Activated CD8-positive, alpha-beta T cell treated with anti-CD3 and anti-CD28 coated beads, Interleukin-2, amount 10 ng/mL, durations not matched to agents 7 days and 5 days (primary cell): ENCODE measurements at places on chromosomes 1 and 21.

GRCh38 chr1:7777591-7777990 lies 6.5 kb downstream of the VAMP3 start:
- peaks cover 45% of the 10 kb centered on the region for H3K36me3 ChIP-seq
- H3K27me3 ChIP-seq, result no peaks in the 10 kb centered on the region
- H3K4me3 ChIP-seq, result no peak overlapping the region
- no peak overlapping the region for H3K27ac ChIP-seq

- H3K36me3 ChIP-seq, result no peaks in the 10 kb centered on the region
- peak overlapping the region; percentile 92 for H3K27ac ChIP-seq
- DNase-seq, result peak; percentile 64
- peaks cover 15% of the 10 kb centered on the region for H3K27me3 ChIP-seq
These were observed 41.8 kb upstream of the ATF3 start for GRCh38 chr1:212566522-212567479.

DNA sequence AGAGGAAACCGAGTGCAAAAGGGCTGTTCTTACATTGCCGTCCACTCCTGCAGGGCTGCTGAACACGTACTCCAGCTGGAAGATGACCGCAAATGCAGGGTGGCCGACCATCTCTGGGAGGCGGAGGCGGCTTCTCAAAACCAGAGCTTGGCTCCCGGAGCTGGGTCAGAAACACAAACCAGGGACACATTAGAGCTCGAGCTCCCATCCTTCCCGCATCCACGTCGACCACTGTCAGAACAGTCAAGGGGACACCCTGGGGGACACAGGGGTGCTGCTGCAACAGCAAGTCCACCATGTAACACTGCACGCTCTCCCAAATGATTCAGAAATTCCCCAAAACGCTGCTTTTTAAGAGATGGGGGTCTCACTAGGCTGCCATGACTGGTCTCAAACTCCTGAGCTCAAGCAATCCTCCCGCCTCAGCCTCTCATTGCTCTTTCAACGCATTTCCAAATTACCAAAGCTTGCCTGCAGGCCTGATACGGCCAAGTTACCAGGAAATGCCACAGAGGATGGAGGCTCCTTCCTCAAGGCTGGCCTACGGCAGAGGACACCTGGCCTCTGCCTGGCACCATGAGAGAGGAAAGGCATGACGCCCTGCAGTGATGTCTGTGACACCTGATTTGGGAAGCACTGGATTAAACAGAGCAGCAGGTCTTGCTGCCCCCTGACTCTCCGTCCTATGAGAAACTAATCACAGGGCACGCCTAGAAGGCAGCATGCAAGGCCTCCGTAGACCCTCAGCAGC lies 45.0 kb downstream of the NPHP4 start:
- H3K27ac ChIP-seq, result no peak overlapping the region
- H3K27me3 ChIP-seq, result no peaks in the 10 kb centered on the region
- no peak for DNase-seq
- H3K4me1 ChIP-seq, result no peaks in the 10 kb centered on the region

GRCh38 chr1:206770531-206771337 lies at the start of gene IL19:
IL19 (plus strand) TSS chr1:206770773; CDS start chr1:206836663, 65,890 bp downstream.
- DNase-seq, result no peak
- peak within 1 kb of the TSS; percentile 53 for H3K27ac ChIP-seq

GRCh38 chr1:65793359-65793732 lies 651 bp downstream of the PDE4B start:
- no peak for DNase-seq
- H3K36me3 ChIP-seq, result no peaks in the 10 kb centered on the region
- H3K4me1 ChIP-seq, result peaks cover 8% of the 10 kb centered on the region
- peaks cover 52% of the 10 kb centered on the region for H3K27me3 ChIP-seq
- H3K27ac ChIP-seq, result no peak overlapping the region
- peak overlapping the region; percentile 21 for H3K4me3 ChIP-seq

GRCh38 chr1:215201283-215201682 lies 118.7 kb downstream of the KCNK2 start:
- no peak overlapping the region for H3K4me3 ChIP-seq
- DNase-seq, result no peak
- H3K4me1 ChIP-seq, result no peaks in the 10 kb centered on the region
- H3K36me3 ChIP-seq, result no peaks in the 10 kb centered on the region
- H3K27me3 ChIP-seq, result no peaks in the 10 kb centered on the region
- no peak overlapping the region for H3K27ac ChIP-seq

DNA sequence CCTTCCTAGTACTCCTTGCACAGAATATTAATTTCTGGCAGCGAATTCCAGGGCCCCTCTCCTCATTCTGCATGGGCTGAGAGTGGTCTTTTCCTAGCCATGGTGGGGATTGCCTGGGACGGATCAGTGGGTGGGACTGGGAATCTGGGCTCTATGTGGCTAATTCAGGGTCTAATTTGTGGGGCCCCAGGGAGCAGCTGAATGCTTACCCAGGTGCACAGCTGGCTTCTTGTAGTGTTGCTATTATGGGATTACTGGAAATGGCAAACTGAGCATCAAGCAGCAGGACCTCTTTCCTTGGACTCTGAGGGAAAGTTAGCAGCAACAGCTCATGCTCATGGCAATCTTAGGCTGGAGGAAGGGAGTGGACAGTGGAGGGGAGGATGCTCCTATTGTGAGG lies 187.1 kb upstream of the CACNA1E start:
- no peak overlapping the region for H3K27ac ChIP-seq
- no peak for DNase-seq
- H3K4me1 ChIP-seq, result no peaks in the 10 kb centered on the region
- no peak overlapping the region for H3K4me3 ChIP-seq

DNA sequence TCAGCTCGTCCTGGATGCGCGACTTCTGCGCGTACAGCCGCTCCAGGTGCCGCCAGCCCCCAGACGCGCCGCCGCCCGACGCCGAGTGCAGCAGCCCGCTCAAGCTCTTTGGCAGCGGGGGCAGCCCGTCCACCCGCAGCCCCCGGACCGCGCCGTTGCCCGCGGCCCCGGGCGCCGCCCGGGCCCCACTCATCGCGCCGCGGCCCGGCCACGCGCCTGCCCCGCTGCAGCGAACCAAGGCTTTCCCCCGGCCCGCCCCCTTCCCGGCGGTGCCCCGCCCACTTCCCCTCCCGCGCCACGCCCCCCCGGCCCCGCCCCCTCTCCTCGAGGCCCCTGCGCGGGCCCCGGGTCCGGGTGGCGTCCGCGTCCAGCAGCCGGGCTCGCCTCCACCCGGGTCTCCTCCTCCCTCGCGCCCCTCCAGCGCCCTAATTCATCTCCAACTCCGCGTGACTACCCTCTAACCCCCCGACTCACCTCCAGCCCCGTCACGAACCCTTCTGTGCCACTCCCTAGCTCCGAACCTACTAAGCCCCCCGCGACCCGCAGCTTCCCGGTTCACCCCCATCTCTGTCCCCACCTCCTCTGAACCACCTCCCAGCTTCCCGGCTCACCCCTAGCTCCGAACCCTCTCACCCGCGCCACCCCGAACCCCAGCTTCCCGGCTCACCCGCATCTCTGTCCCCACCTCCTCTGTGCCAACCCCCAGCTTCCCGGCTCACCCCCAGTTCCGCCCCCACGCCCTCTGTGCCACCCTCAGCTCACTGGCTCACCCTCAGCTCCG lies at the start of gene FAM89A:
Gene FAM89A (minus strand): TSS at position 236 of the 781 bp plus-strand sequence. CDS start 43 bp downstream, at position 193.
- peaks cover 23% of the 10 kb centered on the region for H3K27me3 ChIP-seq
- H3K4me3 ChIP-seq, result peak within 1 kb of the TSS; percentile 71
- no peak within 1 kb of the TSS for H3K27ac ChIP-seq
- peak; percentile 75 for DNase-seq
- peaks cover 26% of the 10 kb centered on the region for H3K4me1 ChIP-seq

DNA sequence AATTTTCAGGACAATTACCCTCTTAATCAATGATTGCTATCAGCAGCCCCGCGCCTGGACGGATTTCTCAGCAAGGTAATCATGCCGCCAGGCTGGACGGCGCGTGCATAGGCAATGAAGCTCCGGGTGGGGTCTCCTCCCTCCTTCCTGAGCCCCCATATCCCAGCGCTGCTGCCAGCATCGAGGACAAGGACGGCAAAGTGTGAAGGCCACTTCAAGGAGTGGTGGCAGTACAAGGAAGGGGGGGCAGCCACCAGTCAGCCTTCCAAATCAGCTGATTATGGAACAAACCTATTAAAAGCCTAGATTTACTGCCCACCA lies 51.1 kb downstream of the DMAP1 start:
- no peaks in the 10 kb centered on the region for H3K27me3 ChIP-seq
- H3K27ac ChIP-seq, result no peak overlapping the region
- H3K4me1 ChIP-seq, result peaks cover 12% of the 10 kb centered on the region
- H3K36me3 ChIP-seq, result no peaks in the 10 kb centered on the region

GRCh38 chr1:29256979-29257804 lies 20.9 kb downstream of the PTPRU start:
- H3K27ac ChIP-seq, result no peak overlapping the region
- peaks cover 6% of the 10 kb centered on the region for H3K4me1 ChIP-seq
- H3K4me3 ChIP-seq, result no peak overlapping the region
- H3K36me3 ChIP-seq, result no peaks in the 10 kb centered on the region
- H3K27me3 ChIP-seq, result peaks cover 37% of the 10 kb centered on the region

DNA sequence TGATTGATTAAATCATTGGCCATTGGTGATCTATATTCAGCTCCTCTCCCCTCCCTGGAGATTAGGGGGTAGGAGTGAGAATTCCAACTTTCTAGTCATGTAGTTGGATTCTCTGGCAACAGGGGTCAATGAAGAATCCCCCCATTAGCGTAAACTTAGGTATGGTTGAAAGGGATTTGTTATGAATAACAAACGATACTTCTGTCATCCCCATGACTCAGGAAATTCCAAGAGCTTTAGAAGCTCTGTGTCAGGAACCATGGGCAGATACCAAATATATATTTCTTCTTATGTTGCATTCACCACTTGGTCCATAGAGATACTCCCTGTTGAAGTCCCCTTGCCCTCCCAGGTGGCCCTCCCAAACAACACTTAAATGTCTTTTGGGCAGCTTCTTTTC lies 124.5 kb downstream of the DNM3 start:
- no peaks in the 10 kb centered on the region for H3K36me3 ChIP-seq
- H3K27ac ChIP-seq, result no peak overlapping the region

- no peaks in the 10 kb centered on the region for H3K36me3 ChIP-seq
- DNase-seq, result no peak
- H3K4me3 ChIP-seq, result no peak overlapping the region
- H3K27ac ChIP-seq, result no peak overlapping the region
These were observed 79.4 kb downstream of the TNR start for GRCh38 chr1:175663991-175664390.

DNA sequence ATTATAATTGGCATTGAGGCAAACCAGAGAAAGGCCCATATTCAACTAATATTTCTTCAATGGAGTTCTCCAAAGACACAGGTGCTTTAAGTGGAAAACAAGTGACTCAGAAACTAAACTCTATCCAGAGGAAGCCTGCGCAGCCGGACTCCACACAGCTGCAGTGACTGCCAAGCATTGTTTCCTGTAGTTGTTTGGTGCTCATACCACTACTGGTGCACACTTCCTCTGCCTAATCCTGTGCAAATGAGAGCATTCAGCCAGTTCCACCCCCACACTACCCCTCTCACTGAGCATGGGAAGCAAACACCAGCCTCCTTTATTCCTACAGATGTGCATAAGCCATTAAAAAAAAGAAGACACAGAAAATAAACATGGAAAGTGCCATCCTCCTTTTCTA lies 102.9 kb downstream of the VAV3 start:
- H3K4me1 ChIP-seq, result peaks cover 28% of the 10 kb centered on the region
- H3K36me3 ChIP-seq, result peaks cover 18% of the 10 kb centered on the region
- peak overlapping the region; percentile 23 for H3K27ac ChIP-seq
- DNase-seq, result no peak

DNA sequence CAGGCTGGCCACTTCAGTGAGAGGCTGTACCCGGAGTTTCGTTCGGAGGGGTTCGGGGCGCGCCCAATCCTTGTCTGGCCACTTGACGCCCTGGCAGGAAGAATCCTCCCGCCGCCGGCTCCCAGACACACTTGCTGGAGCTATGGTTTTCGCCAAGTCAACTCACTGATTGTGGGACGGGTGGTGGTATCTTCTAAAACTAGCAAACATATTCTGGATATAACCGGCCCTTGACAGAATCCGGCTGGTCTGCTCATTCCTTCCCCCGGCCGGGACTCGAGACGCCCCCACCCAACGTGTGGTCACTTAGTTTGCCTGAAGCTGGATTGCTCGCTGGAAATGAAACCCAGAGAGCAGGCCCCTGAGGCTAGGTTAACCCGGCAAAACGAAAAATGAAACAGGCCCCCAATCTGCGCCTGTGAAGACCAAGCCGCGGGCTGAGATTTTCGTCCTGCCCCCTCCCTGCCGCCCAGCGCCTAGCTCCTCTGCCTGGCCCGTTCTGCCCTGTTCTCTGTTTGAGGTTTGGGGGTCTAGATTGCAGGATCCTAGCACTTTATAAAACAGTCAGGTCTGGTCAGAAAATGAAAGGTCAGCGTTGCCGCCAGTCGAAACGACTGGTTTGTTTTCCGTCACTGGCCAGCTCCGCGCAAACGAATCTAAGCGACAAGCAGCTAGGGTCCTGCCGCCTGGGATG lies 4.6 kb downstream of the GFI1 start:
- no peaks in the 10 kb centered on the region for H3K27me3 ChIP-seq
- peaks cover 52% of the 10 kb centered on the region for H3K4me1 ChIP-seq
- H3K36me3 ChIP-seq, result peaks cover 70% of the 10 kb centered on the region
- H3K4me3 ChIP-seq, result peak overlapping the region; percentile 90
- peak; percentile 30 for DNase-seq
- H3K27ac ChIP-seq, result peak overlapping the region; percentile 91
